ENCODE measurements at places on chromosomes 1 and 21. TPM values are rescaled to one million over a fixed set of nuclear protein-coding genes. Genes with fewer than 3 reads are reported as not detected.

DNA sequence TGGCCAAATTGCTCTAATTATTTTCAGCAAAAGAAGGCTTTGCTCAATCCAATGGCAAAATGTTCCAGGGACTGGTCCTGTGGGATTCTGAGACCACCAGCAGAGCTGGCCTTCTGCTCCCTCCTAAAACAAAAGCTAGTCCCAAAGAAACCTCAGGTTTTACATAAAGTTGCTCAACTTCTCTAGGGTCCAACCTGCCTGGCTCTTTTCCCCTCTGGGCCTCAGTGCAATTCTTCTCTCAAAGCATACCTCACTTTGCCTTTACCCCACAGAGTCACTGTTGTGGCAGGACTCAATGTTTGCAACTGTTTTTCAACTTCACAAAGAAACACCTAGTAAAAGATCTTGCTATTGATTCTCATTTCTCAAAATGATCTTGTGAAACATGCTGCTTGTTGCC is 39.8 kb downstream of the TBX15 start:
- peaks cover 21% of the 10 kb centered on the region for H3K4me1 ChIP-seq
- H3K36me3 ChIP-seq = no peaks in the 10 kb centered on the region
- no peaks in the 10 kb centered on the region for H3K27me3 ChIP-seq
- no peak for DNase-seq

DNA sequence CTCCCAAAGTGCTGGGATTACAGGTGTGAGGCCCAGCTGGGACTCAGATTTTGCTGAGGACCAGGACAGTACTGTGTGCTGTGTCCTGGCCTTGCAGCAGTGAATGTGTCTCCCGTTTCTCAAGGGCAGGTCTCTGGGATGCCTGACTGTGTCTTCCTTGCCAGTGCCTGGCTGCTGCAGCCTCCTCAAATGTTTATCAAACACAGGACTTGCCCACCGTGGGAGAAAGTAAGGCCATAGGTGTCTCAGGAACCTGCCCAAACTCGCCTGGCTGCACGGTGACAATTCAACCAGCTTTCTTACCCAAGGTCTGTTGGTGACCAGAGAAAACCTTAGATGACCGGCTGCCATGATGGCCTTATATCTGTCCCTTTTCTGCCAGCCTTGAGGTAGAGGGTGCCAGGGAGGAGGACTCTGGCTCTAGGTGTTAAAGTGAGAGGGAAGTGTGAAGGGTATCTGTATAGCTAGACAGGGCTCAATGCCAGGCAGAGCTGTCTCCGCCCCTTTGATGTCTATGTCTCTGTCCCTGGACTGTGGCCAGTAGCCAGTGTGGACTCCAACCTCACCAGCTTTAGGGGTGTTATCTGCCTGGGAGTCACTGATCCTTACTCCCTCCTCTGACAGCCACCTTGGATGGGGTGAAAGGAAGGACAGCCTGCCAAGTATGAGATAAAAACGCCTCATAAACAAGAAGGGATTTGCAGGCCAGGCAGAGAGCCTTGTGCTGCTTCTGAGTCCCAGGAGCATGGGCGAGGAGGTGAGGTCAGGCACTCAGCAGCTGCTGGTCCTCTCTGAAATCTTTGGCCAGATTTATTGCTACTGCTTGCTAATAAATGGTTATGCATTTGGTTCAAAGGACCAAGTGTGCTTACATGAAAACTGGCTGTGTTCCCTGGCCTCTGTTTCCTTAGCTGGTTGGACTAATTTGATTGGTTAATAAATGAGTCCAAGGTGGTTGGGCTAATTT is 22.3 kb downstream of the IL6R start:
- no peak overlapping the region for H3K27ac ChIP-seq
- peaks cover 71% of the 10 kb centered on the region for H3K4me1 ChIP-seq
- H3K27me3 ChIP-seq = no peaks in the 10 kb centered on the region
- peaks cover 18% of the 10 kb centered on the region for H3K36me3 ChIP-seq

GRCh38 chr1:234554218-234554697 is 55.7 kb downstream of the IRF2BP2 start:
- no peak overlapping the region for H3K4me3 ChIP-seq
- peaks cover 17% of the 10 kb centered on the region for H3K4me1 ChIP-seq
- no peak for DNase-seq
- no peaks in the 10 kb centered on the region for H3K27me3 ChIP-seq

DNA sequence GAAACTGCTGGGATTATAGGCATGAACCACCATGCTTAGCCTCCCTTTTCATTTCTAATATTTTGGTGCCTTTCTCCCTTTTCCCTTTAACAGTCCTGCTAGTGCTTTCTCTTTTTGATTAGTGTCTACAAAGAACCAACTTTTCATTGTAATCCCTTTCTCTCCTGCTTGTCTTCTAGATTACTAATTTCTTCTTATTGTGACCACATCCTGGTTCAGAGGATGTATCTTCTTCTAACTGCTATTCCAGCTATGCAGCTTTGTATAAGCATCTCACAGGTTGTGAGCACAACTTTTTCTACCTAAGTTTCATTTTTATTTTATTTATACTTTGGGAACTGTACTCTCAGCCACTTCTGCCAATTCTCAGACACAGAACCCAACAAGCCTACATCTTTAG is 14.7 kb downstream of the ZNF648 start:
- no peaks in the 10 kb centered on the region for H3K27me3 ChIP-seq
- H3K36me3 ChIP-seq = no peaks in the 10 kb centered on the region
- no peak overlapping the region for H3K4me3 ChIP-seq
- DNase-seq = no peak
- H3K27ac ChIP-seq = no peak overlapping the region

DNA sequence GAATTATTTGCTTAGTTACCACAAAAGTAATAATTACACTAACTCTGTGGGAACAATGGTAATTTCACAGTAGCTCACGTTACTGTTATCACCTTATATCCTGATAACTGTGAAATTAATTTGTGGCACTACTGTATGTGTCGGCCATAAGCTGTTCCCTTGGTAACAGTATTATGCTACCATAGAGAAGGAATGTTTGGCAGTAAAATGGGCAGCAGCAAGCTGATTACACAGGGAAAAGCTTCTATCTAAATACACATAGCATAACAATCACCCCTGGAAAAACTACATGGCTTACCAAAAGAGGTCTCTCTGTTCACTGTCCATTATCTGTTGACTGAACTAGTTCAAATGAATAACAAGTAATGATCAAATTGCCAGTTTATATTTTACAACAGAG is 124.1 kb downstream of the DPYD start:
- H3K27me3 ChIP-seq = no peaks in the 10 kb centered on the region
- H3K4me3 ChIP-seq = no peak overlapping the region
- DNase-seq = no peak

DNA sequence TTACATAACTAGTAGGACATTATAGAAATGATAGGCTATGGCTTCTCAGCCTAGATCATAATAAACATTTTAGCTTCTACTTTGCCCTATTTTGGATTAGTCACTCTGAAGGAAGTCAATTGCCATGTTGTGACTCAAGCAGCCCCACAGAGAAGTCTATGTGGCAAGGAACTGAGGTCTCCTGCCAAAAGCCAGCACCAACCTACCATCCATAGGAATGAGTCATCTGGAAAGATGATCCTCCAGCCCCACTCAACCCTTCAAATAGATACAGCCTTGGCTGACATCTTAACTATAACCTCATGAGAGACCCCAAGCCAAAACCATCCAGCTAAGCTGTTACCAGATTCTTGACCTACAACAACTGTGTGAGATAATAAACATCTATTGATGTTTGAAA is 76.3 kb upstream of the BEND5 start:
- H3K27ac ChIP-seq = no peak overlapping the region
- no peak for DNase-seq
- H3K27me3 ChIP-seq = no peaks in the 10 kb centered on the region
- H3K36me3 ChIP-seq = no peaks in the 10 kb centered on the region
- H3K4me3 ChIP-seq = no peak overlapping the region

GRCh38 chr1:101312147-101312546 is 75.3 kb downstream of the S1PR1 start:
- H3K27ac ChIP-seq = no peak overlapping the region
- no peaks in the 10 kb centered on the region for H3K4me1 ChIP-seq
- peaks cover 60% of the 10 kb centered on the region for H3K27me3 ChIP-seq
- no peaks in the 10 kb centered on the region for H3K36me3 ChIP-seq

GRCh38 chr1:2528966-2529783 is 888 bp downstream of the HES5 start:
- peaks cover 12% of the 10 kb centered on the region for H3K27me3 ChIP-seq
- no peaks in the 10 kb centered on the region for H3K4me1 ChIP-seq
- no peak for DNase-seq
- no peak overlapping the region for H3K4me3 ChIP-seq

DNA sequence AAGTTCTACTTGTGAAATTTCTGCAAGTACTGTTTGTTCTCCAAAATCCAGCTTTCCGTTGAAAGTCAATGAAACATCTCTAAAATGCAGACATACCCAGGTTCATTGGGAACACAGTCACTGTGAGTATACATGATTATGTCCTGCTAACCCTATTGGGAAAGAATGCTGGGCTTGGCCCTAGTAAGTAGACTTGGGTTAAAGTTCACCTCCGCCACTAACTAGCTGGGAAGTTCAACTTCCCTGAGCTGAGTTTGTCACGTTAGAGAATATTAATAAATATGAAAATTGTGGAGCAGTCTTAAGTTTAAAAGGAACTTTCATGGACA is 10.5 kb upstream of the PGD start:
- peaks cover 4% of the 10 kb centered on the region for H3K36me3 ChIP-seq
- DNase-seq = no peak
- peak overlapping the region; percentile 43 for H3K4me3 ChIP-seq
- no peaks in the 10 kb centered on the region for H3K27me3 ChIP-seq
- H3K27ac ChIP-seq = peak overlapping the region; percentile 79
- peaks cover 14% of the 10 kb centered on the region for H3K4me1 ChIP-seq

- H3K27me3 ChIP-seq = no peaks in the 10 kb centered on the region
- H3K4me3 ChIP-seq = no peak overlapping the region
- peaks cover 49% of the 10 kb centered on the region for H3K36me3 ChIP-seq
- no peak overlapping the region for H3K27ac ChIP-seq
- H3K4me1 ChIP-seq = peaks cover 36% of the 10 kb centered on the region
- DNase-seq = no peak
Observed at GRCh38 chr1:33335020-33335419, 14.1 kb upstream of the A3GALT2 start.

DNA sequence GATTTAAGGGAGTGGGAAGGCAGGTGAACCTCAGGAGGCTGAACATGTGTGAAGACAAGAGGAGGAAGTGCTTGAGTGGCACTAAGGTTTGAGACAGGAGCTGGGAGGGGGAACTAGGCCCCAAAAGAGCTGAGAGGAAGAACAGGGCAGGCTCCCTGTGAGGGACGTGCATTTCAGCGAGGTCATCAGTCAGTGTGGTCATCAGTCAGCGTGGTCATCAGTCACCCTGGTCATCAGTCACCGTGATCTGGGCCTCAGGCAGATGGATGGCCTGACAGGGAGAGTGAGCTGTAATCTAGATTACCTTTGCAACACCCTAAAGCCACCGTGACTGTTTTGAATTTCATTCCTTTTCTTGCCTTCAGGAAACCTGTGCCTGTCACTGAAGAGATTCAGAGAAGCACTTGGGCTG is 29.1 kb downstream of the VTCN1 start:
- H3K4me3 ChIP-seq = no peak overlapping the region
- H3K27me3 ChIP-seq = no peaks in the 10 kb centered on the region
- DNase-seq = no peak
- H3K27ac ChIP-seq = no peak overlapping the region
- H3K36me3 ChIP-seq = no peaks in the 10 kb centered on the region
- peaks cover 16% of the 10 kb centered on the region for H3K4me1 ChIP-seq

DNA sequence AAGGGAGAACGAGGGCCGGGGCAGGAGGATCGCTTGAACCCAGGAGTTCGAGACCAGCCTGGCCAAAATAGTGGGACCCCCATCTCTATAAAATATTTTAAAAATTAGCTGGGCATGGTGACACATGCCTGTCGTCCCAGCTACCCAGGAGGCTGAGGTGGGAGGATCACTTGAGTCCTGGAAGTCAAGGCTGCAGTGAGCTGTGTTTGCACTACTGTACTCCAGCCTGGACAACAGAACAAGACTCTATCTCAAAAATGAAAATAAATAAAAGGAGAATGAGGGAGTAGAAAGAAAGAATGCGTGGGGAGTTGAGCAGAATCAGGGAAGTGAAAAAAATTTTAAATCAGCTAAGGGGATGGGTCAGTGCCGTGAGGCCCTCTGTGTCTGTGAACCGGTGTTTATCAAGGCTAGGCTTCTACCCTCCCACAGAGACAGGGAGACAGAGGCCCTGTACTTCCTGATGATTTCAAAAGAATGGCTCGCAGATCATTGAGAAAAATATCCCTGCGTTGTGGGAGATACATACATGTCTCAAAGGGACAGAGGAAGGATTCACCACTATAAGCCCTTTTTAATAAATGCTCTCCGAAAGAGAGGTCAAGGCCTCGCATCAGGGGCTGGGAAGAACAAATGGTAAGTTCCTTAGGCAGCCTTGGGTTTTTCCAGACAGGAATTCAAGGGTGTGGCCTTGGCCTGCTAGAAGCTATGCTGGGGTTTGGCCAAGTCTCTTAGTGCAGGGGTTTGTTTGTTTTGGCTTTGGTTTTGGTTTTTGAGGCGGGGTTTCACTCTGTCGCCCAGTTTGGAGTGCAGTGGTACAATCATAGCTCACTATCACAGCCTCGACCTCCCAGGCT is 20.7 kb downstream of the IL10RB start:
- H3K27ac ChIP-seq = peak overlapping the region; percentile 51
- H3K4me1 ChIP-seq = peaks cover 19% of the 10 kb centered on the region
- peaks cover 29% of the 10 kb centered on the region for H3K36me3 ChIP-seq
- H3K27me3 ChIP-seq = no peaks in the 10 kb centered on the region
- H3K4me3 ChIP-seq = peak overlapping the region; percentile 6
- peak; percentile 35 for DNase-seq

DNA sequence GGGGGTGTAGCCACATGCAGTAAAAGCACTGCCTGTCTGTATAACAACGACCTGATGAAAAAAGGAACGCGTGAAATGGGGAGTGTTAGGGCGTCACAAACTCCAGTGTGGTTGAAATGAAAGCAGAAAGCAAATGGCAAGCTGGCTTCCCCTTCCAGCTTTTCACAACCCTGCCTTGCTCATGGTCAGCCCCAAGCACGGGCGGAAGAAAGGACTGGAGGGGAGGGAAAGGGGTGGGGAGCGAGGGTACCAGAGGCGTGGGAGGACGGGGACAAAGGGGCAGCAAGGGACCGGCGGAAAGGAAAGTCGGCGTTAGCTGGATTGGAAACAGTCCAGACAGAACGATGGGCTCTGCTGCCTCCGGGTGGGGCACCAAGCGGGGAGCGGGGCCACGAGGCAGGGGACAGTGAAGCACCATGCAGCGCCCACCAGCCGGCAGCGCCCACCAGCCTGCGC is 9.6 kb downstream of the VPS26C start:
- H3K27me3 ChIP-seq = no peaks in the 10 kb centered on the region
- H3K4me3 ChIP-seq = peak overlapping the region; percentile 89
- peaks cover 16% of the 10 kb centered on the region for H3K4me1 ChIP-seq
- DNase-seq = peak; percentile 21
- peaks cover 26% of the 10 kb centered on the region for H3K36me3 ChIP-seq
- peak overlapping the region; percentile 91 for H3K27ac ChIP-seq

- H3K27ac ChIP-seq = peak overlapping the region; percentile 15
- no peaks in the 10 kb centered on the region for H3K4me1 ChIP-seq
- no peaks in the 10 kb centered on the region for H3K27me3 ChIP-seq
- DNase-seq = peak; percentile 65
Observed at GRCh38 chr1:187244623-187245022, 415.9 kb downstream of the PLA2G4A start.

The VAV3 gene
- total RNA-seq = 38.2 TPM

The TAS1R1 gene
- not detected for total RNA-seq

The RXRG gene
- total RNA-seq = not detected

The TMEM81 gene
- total RNA-seq = 4.4 TPM

The SUSD4 gene
- total RNA-seq = 7.2 TPM

The ATP1A4 gene
- not detected for total RNA-seq

The INSRR gene
- total RNA-seq = not detected

The OLFML2B gene
- not detected for total RNA-seq

The HHIPL2 gene
- total RNA-seq = 0.98 TPM

The PRKACB gene
- total RNA-seq = 28.5 TPM

The IL19 gene
- total RNA-seq = not detected

The ARTN gene
- total RNA-seq = 0.39 TPM

Measured in Calu3 (cell line).